IgD-negative memory B cell (primary cell): ENCODE measurements at places on chromosomes 1 and 21. TPM values are rescaled to one million over a fixed set of nuclear protein-coding genes. Genes with fewer than 3 reads are reported as not detected.

The KCNK1 gene
- polyA plus RNA-seq, result not detected

The RPE65 gene
- not detected for polyA plus RNA-seq

The KRTAP19-4 gene
- not detected for polyA plus RNA-seq

The CORT gene
- polyA plus RNA-seq, result not detected

The C21orf58 gene
- polyA plus RNA-seq, result 1.3 TPM

The CFHR3 gene
- polyA plus RNA-seq, result not detected

The IL20 gene
- not detected for polyA plus RNA-seq

The FAAH gene
- 1.2 TPM for polyA plus RNA-seq

The C4BPB gene
- not detected for polyA plus RNA-seq

The ACTA1 gene
- not detected for polyA plus RNA-seq

The APCS gene
- not detected for polyA plus RNA-seq

The IGSF21 gene
- polyA plus RNA-seq, result not detected
